Activated T-cell treated with anti-CD3 and anti-CD28 coated beads for 24 hours (primary cell): ENCODE measurements at places on chromosomes 2 and 18.

DNA sequence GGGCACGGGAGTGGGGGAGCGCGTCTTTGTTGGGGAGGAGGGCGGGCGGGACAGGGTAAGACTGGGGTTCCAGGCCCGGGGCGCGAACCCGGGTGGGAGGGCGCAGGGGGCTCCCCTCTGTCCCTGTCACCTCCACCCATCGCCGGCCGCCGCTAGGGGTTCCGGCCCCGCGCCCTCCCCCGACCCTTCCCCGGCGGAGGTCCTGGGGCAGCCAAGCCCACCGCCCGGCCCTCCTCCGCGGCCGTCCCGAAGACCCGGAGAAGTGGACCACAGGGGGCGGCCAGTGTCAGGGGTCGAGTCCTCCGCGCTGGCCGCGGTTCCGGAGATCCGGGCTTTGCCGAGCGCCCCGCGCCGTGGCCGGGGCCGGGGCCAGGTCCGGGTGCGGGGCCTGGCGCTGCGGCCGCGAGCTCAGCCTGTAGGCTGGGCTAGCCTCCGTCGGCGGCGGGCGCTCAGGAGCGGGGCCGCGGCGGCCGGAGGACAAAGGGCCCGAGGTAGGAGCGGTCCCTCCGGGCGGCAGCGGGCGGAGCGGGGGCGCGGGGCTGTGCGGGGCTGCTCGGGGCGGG lies 16.6 kb upstream of the E2F6 start:
- DNase-seq: no peak

- no peak for DNase-seq
These were observed 108.5 kb upstream of the CYRIA start for GRCh38 chr2:16774091-16774490.

DNA sequence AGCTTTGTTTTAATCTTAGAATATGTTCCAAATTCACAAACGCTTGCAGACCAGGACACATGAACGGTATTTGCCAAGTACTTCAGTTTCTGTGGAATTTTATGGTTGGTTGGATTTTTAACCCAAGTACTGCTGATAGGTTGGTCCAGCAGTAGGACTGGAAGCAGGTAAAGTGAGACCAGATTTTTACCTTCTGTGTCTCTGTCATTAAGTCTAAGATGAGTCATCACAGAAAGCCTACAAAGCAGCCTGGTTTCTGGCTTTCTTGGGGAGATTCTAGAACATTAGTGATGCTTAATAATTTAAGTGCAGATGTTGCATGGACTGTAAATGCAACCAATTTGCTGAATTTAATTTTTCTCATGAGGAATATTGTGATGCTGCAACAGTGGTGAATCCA lies 100.5 kb downstream of the SCG2 start:
- DNase-seq: no peak

DNA sequence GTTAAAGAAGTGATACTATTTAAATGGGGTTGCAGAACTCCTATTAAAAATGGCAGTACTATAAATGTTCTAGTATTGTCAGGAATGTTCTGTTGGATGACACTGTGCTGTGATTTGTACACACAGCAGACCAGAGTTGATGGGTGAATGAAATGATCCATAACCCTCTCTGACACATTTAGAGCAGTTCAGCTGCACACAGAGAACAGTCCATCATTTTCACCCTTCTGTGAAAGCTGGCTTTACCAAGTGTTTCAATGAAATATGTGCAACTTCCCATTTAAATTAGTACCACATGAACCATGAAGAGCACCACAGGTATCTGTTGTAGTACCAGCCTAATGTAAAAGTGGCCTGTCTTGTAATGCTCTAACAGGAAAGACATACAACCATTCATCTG lies 981.4 kb downstream of the TMEM182 start:
- DNase-seq: no peak

GRCh38 chr2:237213315-237214022 lies 127.8 kb downstream of the COPS8 start:
- DNase-seq: no peak

DNA sequence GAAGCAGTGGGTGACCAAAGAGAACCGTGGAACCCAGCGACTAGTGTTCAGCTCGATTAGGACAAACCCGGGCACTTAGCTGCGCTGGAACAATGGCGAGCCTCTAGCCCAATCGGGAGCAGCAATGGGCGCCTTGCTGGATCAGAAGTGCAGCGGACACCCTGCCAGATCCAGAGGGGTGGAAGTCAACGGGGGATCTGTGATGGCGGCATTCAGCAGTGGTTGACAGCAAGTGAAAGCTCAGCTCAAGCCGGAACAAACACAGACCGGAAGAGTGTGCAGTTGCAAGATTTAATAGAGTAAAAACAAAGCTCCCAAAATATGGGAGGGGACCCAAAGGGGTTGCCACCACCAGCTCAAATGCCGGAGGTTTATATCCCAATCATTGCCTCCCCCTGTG lies 478.7 kb upstream of the REG3G start:
- DNase-seq: no peak

DNA sequence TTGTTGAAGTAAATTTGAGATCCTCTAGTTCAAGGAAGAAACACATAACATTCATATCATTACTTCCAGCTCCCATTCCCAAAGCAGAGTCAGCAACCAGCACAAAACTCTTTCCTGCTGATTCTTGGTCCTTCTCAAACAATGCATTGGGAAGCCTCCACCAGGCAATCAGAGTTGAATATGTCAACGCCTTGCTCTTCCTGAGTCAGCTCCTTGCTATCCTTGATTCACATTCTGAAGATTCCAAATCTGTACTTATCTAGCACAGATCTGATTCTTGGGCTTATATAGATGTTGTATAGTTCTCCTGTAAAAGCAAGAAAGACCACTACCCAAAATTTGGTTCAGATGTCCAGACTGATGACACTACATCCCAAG lies 29.6 kb downstream of the CFAP210 start:
- DNase-seq: no peak
